Muscle of leg (tissue), 16 donors: ENCODE measurements at places on chromosomes 1 and 21. TPM values are rescaled to one million over a fixed set of nuclear protein-coding genes. Genes with fewer than 3 reads are reported as not detected.

The PPIE gene
- polyA plus RNA-seq: 41.8 TPM

The OR2T5 gene
- polyA plus RNA-seq: not detected

The MAP3K21 gene
- 0.18 TPM for polyA plus RNA-seq

The MATN1 gene
- 1.4 TPM for polyA plus RNA-seq

The WDR64 gene
- not detected for polyA plus RNA-seq
